Chondrocyte (in vitro differentiated cells): ENCODE measurements at places on chromosomes 1 and 21.

DNA sequence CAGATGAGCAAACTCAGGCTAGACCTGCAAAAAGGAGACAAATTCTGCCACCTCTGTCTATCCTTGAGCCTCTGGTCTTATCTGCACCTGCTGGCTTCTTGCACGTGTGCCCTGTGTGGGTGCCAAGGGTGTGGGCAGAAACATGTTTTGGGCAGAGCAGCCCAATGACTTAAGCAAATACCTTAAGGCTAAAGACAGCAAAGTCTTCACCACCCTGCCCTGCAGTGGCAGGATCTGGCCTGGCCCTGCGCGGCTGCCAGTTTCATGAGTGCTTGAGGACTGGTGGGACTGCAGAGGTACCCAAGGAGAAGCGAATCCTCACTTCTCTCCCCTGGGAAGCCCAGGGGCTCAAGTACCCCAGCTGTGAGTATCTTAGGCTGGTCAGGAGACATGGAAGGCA, 3.8 kb upstream of the SLC26A9 start:
- no peak overlapping the region for H3K4me3 ChIP-seq
- peaks cover 43% of the 10 kb centered on the region for H3K27me3 ChIP-seq
- DNase-seq, result no peak
- no peak overlapping the region for H3K27ac ChIP-seq
- H3K4me1 ChIP-seq, result no peaks in the 10 kb centered on the region
- H3K36me3 ChIP-seq, result no peaks in the 10 kb centered on the region

- peak overlapping the region; percentile 41 for H3K27ac ChIP-seq
- peak overlapping the region; percentile 93 for H3K4me3 ChIP-seq
- H3K4me1 ChIP-seq, result peaks cover 40% of the 10 kb centered on the region
- peaks cover 2% of the 10 kb centered on the region for H3K27me3 ChIP-seq
- no peaks in the 10 kb centered on the region for H3K36me3 ChIP-seq
- no peak for DNase-seq
Observed at GRCh38 chr1:204075139-204075521, 2.2 kb downstream of the SOX13 start.

GRCh38 chr1:64864018-64864940, 102.1 kb downstream of the JAK1 start:
- DNase-seq, result no peak
- H3K4me1 ChIP-seq, result peaks cover 7% of the 10 kb centered on the region
- no peak overlapping the region for H3K4me3 ChIP-seq
- no peaks in the 10 kb centered on the region for H3K27me3 ChIP-seq
- no peak overlapping the region for H3K27ac ChIP-seq
- H3K36me3 ChIP-seq, result peaks cover 30% of the 10 kb centered on the region

- DNase-seq, result no peak
- H3K27me3 ChIP-seq, result no peaks in the 10 kb centered on the region
- H3K4me1 ChIP-seq, result peaks cover 5% of the 10 kb centered on the region
- H3K27ac ChIP-seq, result no peak overlapping the region
- H3K36me3 ChIP-seq, result no peaks in the 10 kb centered on the region
Observed at GRCh38 chr1:60678391-60678790, 404.0 kb upstream of the NFIA start.

- no peaks in the 10 kb centered on the region for H3K36me3 ChIP-seq
- no peak overlapping the region for H3K4me3 ChIP-seq
- no peaks in the 10 kb centered on the region for H3K4me1 ChIP-seq
- no peak for DNase-seq
- peaks cover 2% of the 10 kb centered on the region for H3K27me3 ChIP-seq
Observed at GRCh38 chr1:236119943-236120484, 22.3 kb upstream of the GPR137B start.

DNA sequence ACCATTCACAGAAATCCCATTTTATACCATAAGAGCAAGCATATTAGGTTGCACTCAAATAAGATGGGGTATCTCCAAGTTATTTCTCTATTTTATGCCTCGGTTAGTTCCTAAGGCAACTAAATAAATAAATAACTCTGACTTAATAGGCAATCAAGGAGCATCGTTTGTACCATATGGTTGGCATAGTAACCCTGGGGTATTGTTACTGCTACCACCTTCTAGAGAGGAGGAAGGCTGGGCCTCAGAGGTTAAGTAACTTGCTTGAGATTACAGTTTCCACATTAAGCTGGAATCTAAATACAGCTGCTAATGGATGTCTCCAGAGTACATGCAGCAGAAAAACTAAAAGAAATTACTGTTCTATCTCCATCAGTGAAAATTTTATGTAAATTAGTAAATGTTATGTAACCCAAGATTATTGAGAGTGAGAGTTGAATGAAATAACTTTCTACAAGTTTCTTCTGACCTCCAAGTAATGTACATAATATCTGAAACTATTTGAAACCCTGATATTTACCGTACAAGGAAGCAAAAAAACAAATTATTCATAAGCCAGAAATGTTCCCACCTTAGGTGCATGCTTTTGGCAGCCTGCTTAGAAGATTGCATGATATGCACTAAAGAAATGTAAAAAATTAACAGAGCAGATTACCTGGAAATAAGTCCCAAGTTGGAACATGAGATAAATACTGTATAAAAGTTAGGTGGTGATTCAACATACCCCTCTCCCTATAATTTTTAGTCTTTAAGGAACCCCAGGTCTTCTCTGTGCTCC, 127.0 kb downstream of the CRB1 start:
- no peaks in the 10 kb centered on the region for H3K36me3 ChIP-seq
- no peak for DNase-seq
- H3K27ac ChIP-seq, result no peak overlapping the region

DNA sequence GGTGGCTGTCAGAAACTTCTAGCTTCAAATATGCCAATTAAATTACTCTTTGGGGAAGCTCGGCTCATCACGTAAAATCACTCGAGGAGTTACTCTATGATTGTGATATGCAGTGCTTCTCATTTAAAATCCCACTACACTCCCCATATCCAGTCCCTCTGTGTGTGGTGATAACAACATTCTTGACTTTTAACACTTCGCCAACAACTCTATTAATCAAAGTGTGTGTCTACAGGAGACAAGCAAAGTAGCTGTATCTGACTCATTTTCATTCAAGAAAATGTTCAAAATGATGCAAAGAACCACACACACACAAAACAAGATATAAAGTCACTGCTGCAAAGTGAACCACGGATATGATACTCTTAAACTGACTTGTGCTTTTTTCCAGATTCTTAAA, 341.3 kb downstream of the DSCAM start:
- no peak overlapping the region for H3K27ac ChIP-seq
- no peak for DNase-seq
- no peaks in the 10 kb centered on the region for H3K36me3 ChIP-seq
- no peak overlapping the region for H3K4me3 ChIP-seq
- no peaks in the 10 kb centered on the region for H3K27me3 ChIP-seq

DNA sequence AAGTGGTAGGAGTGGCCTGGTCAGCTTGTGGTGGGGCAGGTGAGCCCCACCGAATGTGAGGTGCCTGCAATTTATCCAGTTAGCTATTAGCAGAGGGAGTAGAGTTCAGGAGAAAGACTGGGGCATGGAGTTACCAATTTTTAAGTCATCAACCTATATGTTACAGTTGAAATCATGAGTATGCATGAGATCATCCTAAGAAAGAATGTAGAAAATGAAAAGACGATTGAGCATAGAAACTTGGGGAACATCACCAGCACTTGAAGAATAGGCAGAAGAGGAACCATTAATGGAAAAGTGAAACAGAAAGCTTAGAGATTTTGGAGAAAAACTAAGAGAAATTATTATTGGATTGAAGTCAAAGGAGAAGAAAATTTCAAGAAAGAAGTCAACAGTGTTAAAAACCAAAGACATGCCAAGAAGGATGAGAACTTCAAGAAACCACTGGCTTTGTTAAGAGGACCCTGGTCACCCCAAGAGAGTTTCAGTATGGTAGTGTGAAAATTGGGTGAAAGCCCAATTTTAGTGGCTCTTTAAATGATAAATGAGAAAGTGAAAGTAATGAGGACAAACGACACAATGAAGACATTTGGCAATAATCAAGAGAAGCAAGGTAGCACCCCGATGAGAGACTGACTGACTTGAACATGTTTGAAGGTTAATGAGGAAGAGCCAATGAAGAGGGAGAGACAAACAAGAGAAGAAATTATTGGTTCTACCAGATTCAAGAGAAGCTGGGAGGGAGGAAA, 36.7 kb downstream of the DNASE2B start:
- H3K27ac ChIP-seq, result no peak overlapping the region
- DNase-seq, result no peak
- no peaks in the 10 kb centered on the region for H3K36me3 ChIP-seq

DNA sequence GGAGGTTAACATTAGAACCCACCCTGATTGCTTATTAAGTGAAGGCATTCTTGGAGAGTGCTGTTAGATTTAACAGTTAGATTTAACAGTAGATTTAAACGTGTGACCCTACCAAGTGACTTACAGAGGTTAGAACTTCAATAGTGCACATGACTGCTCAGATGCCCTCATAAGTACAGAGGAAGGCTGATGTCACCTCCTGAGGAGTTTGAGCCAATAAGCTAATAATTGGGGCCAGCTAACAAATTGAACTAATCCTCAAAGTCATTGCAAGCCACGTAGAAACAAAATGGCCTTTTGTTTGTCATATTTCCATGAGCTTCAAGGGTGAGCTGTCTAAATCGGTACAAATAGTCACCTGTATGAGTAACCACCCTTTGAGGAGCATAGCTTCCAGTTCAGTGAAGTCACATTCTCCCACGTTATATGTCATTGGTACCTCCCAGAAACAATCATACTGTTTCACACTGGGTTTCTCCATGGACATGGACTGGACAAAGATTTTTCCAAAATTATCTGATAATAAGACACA, 11.7 kb downstream of the AVPR1B start:
- peaks cover 3% of the 10 kb centered on the region for H3K4me1 ChIP-seq
- peaks cover 23% of the 10 kb centered on the region for H3K27me3 ChIP-seq
- DNase-seq, result no peak
- H3K36me3 ChIP-seq, result no peaks in the 10 kb centered on the region
- no peak overlapping the region for H3K27ac ChIP-seq

DNA sequence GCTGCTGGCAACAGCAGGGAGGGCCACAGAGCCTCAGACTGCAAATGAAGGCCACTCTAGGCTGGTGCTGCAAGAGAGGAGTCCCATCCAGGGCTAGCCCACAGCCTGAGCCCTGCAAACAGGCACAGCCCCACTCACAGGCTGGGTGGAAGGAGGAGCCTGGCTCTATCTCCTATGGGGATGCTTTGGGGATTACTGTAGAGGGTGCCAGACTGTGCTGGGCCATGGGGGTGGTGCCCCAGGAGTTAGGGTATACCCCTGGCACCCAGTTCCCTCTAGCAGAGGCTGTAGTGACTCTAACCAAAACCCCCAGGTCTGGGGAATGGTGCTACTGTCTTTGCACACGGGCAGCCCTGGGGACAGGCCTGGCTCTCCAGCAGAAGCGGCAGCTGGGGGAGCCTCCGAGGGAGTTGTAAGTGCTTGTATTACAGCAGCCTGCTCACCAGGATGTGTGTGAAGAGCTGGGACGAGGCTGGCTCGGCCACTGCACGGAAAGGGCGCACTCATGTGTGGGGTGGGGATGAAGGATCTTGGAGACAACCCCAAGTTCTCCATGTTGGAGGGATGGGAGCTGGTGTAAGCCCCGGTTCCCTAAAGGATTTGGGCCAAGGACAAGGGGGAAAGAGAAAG, 23.4 kb upstream of the EVA1B start:
- H3K4me3 ChIP-seq, result no peak overlapping the region
- DNase-seq, result no peak
- H3K27ac ChIP-seq, result no peak overlapping the region
- H3K27me3 ChIP-seq, result no peaks in the 10 kb centered on the region
- peaks cover 24% of the 10 kb centered on the region for H3K36me3 ChIP-seq
- H3K4me1 ChIP-seq, result peaks cover 44% of the 10 kb centered on the region

- DNase-seq, result no peak
- H3K27me3 ChIP-seq, result no peaks in the 10 kb centered on the region
- no peaks in the 10 kb centered on the region for H3K36me3 ChIP-seq
- H3K4me3 ChIP-seq, result no peak overlapping the region
- H3K4me1 ChIP-seq, result peaks cover 15% of the 10 kb centered on the region
Observed at GRCh38 chr1:117661027-117661426, 55.2 kb downstream of the TENT5C start.

DNA sequence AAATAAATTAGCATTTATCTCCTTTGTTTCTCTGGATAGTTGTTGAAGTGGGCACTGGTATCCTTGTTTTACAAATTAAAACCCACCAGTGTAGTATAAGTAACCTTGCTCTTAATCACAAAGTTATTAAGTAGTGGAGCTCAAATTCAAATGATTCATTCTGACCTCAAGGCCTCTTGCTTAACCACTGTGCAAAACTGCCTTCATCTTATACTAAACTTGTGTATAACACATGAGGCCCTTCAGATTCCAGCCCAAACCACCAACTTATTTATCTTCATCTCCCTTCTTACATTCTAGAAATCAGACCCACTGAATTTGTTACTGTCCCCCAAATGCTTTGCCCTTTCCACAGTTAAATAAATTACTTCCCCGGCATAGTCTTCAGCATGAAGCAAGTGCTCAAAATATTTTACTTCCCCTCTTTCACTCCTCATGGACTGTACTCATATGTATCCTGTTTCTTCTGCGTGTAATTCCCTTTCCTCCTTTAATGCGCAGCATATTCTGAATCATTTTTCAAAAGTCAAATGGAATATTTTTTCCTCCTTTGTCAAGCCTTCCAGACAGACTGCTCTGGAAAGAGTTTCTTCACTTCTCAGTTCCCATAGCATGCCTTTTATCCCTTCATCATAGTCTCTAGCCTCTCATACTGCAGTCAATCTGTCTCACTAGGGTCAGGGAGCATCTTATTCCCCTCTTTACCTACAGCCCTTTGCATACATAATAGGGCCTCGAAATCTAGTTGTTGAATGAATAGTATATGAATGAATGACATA, 19.0 kb upstream of the DNASE2B start:
- no peak overlapping the region for H3K4me3 ChIP-seq
- no peak overlapping the region for H3K27ac ChIP-seq
- H3K27me3 ChIP-seq, result no peaks in the 10 kb centered on the region
- no peaks in the 10 kb centered on the region for H3K36me3 ChIP-seq

GRCh38 chr1:207828485-207829158, 76.8 kb downstream of the CD46 start:
- no peaks in the 10 kb centered on the region for H3K36me3 ChIP-seq
- no peak overlapping the region for H3K4me3 ChIP-seq
- peaks cover 33% of the 10 kb centered on the region for H3K4me1 ChIP-seq
- no peak for DNase-seq

DNA sequence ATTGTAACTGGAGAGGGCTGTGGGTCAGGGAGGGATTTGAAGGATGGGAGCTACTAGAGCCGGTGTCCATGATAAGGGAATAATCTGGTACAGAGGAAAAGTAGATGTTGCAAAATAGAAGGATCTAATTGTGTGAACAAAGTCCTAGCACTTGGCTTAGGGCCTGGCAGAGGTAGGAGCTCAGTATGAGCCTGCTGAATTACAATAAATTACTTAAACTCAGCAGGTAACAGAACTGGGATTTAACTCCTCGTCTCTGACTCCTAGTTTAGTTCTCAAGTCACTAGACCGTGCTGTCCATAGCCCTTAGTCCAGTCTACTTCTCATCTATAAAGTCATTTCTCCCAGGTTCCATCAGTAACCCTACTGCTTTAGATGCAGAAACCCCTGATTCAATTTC, 120.2 kb downstream of the LRRC53 start:
- H3K36me3 ChIP-seq, result peaks cover 1% of the 10 kb centered on the region
- H3K27ac ChIP-seq, result no peak overlapping the region
- peaks cover 13% of the 10 kb centered on the region for H3K4me1 ChIP-seq
- no peak for DNase-seq
